Hepatocyte (in vitro differentiated cells): ENCODE measurements at places on chromosomes 4 and X. TPM values are rescaled to one million over a fixed set of nuclear protein-coding genes. Genes with fewer than 3 reads are reported as not detected.

TRAPPC2 gene
- 11.7 and 15.8 TPM in 2 replicates for polyA plus RNA-seq

SSX3 gene
- polyA plus RNA-seq, result not detected in 2 replicates

AFM gene
- 34.8 and 52.7 TPM in 2 replicates for polyA plus RNA-seq

RBM46 gene
- not detected in 2 replicates for polyA plus RNA-seq

USP26 gene
- polyA plus RNA-seq, result not detected in 2 replicates

PDLIM3 gene
- 10.0 and 13.8 TPM in 2 replicates for polyA plus RNA-seq

- no peak for DNase-seq
Observed at GRCh38 chrX:50877310-50877709, 33.2 kb upstream of the BMP15 start.

DNA sequence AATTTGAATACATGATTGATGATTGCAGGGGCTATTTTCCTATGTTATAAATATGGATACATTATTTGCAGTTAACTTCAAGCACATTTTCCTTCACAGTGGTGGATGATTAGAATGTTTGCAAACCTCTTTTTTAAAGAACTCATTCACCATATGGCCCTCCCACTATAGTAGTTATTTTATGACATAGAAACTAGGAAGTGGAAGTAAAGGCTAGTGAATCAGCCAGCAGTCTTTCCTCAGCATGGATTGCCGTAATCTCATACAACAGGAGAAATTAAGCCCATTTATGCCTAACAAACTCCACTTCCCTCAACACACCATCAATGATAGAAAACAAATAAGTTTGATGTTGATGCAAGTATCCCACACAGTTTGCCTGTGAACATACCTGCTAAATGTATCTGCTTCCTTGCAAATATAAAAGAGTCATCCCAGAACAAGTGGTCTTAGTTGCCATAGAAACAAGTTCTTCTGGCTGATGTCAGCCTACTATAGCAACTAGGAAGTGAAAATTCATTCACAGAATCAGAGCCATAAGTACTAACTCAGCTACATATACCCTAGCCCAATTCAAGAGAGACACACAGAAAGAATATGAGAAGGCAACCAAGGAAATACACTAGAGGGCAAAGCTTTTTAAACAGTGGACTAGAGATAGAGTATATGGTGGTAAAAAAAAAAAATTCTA lies 100.9 kb upstream of the RADX start:
- no peak for DNase-seq

DNA sequence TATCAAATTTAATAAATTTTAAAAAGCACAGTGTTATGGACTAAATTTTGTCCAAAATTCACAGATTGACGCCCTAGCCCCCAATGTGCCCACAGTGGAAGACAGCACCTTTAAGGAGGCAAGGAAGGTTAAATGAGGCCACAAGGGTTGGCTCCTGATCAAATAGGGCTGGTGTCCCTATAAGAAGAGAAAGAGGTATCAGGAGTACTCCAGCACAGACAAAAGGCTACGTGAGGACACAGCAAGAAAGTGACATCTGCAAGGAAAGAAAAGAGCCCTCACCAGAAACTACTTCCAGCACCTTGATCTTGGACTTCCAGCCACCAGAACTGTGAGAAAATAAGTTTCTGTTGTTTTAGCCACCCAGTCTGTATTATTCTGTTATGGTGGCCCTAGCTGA lies 48.8 kb downstream of the FAM13A start:
- DNase-seq, result no peak

DNA sequence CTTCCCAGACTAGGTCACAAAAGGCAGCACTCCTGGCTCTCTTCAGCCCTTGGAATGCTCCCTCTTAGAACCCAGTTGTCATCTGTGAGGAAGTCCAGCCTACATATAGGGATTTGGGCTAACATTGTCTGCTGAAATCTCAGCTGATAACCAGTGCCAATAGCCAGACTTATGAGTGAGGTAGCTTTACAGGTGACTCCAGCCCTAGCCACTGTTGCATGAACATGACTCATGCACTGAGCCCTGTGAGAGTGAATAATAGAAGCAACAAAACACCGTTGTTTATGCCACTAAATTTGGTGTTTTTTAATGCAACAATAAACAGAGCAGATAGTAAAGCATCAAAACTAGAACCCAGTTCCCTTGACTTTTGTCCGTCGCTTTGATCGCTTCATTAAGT lies 433.2 kb downstream of the STIM2 start:
- no peak for DNase-seq

- DNase-seq, result no peak
Observed at GRCh38 chrX:53227224-53227765, 2.3 kb upstream of the KDM5C start.

DNA sequence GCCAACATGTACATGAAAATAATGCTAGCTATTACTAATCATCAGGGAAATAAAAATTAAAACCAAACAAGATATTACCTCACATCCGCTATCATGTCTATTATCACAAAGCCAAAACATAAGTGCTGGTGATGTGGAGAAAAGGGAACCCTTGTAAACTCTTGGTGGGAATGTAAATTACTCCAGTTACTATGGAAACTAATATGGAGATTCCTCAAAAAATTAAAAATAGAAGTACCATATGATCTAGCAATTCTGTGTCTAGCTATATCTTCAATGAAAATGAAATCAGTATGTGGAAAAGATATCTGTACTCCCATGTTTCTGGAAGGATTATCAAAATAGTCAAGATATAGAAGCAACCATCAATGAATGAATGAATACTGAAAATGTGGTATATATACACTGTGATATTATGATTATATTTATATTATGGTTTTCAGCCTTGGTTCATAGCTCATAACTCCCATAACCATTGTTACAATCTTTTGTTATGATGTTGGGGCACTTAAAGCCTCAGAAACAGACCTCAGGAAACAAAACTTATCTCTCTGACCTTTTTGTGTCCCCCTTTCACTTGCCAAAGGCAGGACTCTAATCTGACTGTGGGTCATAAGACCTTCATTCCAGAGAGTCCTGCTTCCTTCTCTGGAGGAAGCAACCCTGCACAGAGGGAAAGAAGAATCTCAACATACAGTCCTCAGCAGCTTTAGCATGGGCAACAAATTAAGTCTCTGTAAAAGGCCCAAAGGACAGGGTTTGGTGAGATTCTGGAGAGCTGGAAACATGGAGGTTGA lies 933.2 kb downstream of the ADGRL3 start:
- no peak for DNase-seq

- no peak for DNase-seq
Observed at GRCh38 chr4:39067031-39067430, 5.0 kb downstream of the KLHL5 start.

DNA sequence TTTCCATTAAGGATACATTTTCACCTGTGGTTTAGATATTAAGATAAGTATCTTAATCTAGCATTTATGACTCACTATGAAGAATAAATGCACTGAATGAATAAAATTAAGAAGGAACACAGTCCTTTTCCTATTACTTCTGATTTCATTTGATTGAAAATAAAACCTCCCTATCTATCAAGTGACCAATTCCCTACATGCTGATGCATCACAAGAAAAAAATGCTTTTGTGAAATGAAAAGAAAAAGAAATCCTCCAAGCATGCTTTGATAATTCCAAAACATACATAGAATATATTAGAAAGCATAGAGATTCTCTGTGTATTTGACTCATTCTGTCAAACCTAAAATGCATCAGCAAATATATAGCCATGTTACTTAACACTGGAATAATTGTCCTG lies 37.1 kb downstream of the PCDH10 start:
- DNase-seq, result no peak

- no peak for DNase-seq
Observed at GRCh38 chr4:15130441-15130840, 128.2 kb downstream of the CPEB2 start.

- DNase-seq, result no peak
Observed at GRCh38 chrX:65933085-65933589, 106.7 kb downstream of the VSIG4 start.

GRCh38 chr4:55071951-55072350 lies 53.4 kb downstream of the KDR start:
- DNase-seq, result no peak

DNA sequence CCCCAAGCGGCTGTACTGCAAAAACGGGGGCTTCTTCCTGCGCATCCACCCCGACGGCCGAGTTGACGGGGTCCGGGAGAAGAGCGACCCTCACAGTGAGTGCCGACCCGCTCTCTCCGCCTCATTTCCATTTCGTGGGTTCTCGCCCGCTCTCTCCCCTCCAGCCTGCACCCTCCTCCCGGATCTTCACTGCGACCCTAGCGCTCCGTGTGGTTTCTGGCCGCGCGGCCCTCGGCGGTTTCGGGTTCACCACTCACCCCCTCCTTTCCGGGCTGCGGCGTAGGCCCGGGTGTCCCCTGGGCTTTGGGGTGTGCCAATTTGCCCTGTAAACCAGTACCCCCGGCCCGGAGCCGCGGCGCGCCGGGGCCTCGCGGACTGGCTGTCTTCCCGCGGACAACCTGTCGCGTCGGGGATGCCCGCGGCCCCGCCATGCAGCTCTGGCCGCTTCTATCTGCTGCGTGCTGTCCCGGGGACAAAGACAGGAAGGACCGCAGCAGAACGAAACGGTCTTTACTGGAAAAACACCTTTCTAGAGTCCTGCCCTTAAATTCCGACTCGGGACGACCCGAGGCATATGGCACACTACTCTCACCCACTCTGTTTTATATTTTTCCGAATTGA lies 737 bp downstream of the FGF2 start:
- DNase-seq, result peak; percentile 30

DNA sequence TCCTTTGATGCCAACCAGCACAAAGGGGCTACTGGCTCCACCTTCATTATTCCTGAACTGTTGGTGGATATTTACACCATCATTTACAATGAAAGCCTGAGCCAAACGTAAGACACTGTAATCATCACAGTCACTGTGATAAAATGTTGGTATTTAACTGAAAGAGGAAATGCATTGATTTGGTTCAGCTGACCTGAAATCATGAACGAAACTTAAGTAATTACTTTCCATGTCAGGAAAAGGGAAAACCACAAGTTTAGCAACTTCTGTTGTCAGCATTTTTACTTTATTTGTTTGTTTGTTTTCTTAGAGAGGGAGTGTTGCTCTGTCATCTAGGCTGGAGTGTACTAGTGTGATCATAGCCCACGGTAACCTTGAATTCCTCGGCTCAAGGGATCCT lies 247.8 kb upstream of the FAM47A start:
- DNase-seq, result no peak
